NCI-H1436 (cell line): ENCODE measurements at places on chromosomes 16 and 17.

GRCh38 chr17:76446449-76447231, 6.3 kb downstream of the UBE2O start:
- DNase-seq, result no peak

DNA sequence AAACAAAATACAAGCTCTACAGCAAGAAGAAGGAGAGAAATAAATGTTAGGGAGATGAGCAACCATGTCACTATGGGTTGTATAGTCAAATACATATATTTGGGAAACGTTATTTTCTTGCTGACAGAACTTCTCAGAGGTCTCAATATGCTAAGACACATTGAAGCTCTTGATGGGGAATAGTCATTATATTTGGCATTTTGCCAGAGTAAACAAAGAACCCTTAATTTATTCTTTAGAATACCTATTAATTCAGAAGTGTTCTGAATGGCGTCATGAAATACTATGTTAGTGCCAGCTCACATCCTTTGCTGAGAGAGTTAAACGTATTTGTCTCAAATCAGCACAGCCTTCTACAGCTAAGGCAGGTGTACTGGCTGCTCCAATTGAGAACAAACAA, 458.9 kb downstream of the CDH13 start:
- no peak for DNase-seq

DNA sequence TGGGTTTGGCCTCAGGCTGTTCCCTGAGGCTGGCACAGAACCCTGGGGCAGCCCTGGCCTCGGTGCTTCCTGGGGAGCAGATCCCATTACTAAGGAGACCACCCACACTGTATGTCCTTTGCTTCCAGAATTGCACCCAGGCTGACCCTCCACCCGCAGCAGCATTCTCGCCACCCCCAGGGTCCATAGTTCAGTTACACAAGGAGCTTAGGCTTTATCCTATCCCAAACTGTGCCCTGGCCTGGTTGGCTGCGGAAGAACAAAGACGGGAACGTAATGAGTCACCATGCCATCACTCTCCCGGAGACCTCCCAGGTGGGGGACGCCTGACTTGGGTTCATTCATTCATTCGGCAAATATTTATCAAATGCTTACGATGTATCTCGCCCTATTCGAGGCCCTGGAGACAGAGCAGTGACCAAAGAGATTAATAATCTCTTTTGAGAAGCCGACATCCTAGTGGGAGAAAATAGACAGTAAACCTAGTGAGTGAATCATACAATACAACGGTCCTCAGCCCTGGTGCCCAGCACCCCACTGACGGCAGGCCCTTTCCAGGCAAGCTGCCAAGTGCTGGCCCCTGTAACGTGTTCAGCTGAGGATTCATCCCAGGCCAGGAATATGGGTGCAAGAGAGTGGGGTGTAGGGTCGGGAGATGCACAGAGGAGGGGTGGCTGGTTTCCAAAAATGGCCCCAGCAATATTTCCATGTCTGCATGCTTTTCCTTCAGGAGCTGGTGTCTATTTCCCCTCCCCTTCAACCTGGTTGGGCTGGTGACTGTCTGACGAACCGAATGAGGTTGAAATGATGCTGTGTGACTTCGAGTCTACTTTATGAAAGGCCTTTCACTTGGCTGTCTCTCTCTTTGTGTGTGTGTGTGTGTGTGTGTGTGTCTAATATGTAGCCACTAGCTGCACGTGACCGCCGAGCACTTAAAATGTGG, 134.2 kb downstream of the MGAT5B start:
- no peak for DNase-seq

DNA sequence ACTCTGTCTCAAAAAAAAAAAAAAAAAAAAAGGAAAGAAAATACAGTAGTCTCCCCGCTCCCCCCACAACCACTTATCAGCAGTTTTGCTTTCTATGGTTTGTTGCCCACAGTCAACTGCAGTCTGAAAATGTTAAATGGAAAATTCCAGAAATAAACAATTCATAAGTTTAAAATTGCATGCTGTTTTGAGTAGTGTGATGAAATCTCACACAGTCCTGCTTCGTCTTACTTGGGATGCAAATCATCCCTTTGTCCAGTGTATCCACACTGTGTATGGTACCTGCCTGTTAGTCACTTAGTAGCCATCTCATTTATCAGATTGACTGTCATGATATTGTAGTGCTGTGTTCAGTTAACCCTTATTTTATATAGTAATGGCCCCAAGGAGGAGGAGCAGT, 41.5 kb downstream of the NF1 start:
- no peak for DNase-seq

DNA sequence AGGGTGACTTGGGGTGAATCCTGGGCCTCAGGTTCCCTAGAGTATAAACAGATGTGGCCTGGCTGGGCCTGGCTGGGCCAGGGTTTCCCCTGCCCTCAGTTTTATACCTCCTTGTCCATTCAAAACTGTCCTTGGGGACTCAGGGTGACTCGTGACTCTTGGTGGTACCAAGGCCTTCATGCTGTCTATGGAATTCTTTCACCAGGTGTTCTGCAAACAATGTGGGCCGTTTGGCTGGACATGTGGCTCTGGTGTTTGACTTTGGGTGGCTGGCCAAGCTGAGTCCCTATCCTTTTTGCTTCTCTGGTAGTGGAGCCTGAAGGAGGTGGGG, 3.3 kb downstream of the GPT2 start:
- no peak for DNase-seq

DNA sequence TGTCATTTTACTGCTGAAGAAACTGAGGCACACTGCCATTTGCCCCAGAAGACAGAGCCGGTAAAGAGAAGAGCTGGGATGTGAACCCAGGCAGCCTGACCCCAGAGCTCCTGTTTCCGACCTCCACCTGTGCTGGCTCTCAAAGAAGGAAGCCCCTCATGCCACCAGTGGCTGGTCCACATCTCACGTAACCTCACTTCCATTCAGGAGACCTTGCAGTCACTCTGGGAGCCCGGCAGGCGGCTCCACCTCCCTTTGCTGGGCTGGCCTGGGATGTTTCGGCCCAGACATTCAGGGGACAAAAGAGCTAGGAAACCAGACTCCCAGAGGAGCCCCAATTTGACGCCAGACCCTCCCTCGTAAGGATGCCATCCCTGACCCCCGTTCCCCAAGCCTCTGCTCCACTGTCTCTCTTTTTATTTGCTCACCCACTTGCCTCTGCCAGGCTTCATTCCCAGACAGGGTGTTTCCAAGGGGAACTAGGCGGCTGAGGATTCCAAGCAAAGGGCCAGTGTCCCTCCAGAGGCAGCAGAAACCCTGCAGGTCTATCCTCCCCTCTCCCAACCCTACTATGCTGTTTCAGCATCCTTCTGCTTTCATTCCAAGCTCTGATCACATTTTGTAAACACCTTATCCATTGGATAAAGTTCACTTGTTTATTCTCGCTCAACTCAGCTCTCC, 2.8 kb downstream of the TAF1C start:
- no peak for DNase-seq

DNA sequence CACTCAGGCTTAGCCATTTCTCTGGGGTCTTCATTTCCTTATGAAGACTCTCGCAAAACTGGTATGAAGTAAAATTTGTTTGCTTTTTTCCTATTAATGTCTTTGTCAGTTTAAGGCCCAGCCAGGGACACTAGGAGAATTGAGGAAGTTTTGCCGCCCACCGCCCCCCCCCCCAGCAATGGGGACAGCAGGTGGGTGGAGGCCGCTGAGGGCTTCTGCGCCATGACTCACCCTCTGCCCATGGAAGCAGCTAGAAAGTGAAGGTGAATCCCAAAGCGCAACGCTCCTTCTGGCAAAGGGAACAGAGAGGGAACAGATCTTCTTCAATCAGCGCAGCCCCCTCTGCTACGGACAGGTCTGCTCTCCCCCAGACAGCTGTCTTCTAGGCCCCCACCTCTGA, 49.7 kb downstream of the MARF1 start:
- no peak for DNase-seq

DNA sequence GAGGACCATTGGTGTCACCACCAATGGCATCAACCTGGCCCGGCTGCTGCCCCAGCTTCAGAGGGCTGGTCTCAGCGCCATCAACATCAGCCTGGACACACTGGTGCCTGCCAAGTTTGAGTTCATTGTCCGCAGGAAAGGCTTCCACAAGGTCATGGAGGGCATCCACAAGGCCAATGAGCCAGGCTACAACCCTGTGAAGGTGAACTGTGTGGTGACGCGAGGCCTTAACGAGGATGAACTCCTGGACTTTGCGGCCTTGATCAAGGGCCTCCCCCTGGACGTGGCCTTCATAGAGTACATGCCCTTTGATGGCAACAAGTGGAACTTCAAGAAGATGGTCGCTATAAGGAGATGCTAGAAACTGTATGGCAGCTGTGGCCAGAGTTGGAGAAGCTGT, 111.9 kb upstream of the SIAH1 start:
- DNase-seq, result no peak

GRCh38 chr17:61221181-61221580, 178.5 kb upstream of the TBX2 start:
- DNase-seq, result no peak

DNA sequence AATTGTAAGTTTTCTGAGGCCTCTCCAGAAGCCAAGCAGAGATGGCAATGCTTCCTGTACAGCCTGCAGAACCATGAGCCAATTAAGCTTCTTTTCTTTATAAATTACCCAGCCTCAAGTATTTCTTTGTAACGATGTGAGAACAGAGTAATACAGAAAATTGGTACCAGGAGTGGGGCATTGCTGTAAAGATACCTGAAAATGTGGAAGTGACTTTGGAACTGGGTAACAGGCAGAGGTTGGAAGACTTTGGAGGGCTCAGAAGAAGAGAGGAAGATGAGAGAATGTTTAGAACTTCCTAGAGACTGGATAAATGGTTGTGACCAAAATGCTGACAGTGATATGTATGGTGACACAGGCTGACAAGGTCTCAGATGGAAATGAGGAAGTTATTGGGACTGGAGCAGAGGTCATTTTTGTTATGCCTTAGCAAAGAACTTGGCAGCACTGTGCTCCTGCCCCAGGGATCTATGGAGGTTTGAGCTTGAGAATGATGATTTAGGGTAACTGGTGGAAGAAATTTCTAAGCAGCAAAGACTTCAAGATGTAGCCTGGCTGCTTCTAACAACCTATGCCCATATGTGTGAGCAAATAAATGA, 23.1 kb downstream of the PRDM7 start:
- DNase-seq, result no peak

DNA sequence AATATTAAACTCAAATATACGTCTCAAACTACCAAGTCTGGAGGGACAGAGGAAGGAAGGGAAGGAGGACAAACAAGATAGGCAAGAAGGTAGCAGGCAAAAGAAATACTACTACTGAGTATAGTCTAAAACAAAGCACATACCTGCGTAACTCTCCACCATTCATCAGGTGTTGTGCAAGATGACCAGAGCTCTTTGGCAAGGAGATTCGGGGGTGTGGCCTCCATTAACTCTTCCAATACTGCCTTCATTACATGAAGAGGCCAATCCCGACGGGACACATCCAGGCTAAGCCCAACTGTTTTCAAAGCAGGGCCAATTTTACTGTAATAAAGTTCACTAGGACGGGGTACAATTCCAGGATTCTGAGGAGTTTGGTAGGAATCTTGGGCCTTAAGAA, 38.2 kb upstream of the ARL6IP1 start:
- no peak for DNase-seq

- DNase-seq, result no peak
Measured at GRCh38 chr17:13152501-13152900, 134.7 kb upstream of the ELAC2 start.

GRCh38 chr17:76568811-76569221, 16.8 kb downstream of the ST6GALNAC2 start:
- DNase-seq, result no peak

- no peak for DNase-seq
Measured at GRCh38 chr17:35188111-35188510, 6.1 kb downstream of the SLC35G3 start.

DNA sequence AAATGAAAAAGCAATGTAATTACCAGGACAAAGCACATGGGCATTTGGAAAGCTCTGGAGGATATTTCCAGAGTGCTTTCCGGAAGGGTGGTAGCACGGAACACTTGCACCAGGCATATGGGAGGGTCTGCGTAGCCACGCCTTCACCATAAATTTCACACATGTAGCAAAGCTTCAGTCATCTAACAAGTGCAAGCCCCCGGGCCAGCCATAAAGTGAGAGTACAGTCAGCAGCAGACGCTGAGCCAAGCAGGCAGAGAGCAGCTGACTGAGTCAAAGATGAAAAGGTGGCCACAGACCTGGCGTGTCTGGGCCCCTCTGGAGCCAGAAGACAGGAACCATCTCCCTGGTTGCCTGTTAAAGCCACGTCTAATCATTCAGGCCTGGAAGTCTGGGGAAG, 130.6 kb downstream of the SEC14L1 start:
- DNase-seq, result no peak

- no peak for DNase-seq
Measured at GRCh38 chr16:75224306-75225082, 5.7 kb downstream of the CTRB1 start.

DNA sequence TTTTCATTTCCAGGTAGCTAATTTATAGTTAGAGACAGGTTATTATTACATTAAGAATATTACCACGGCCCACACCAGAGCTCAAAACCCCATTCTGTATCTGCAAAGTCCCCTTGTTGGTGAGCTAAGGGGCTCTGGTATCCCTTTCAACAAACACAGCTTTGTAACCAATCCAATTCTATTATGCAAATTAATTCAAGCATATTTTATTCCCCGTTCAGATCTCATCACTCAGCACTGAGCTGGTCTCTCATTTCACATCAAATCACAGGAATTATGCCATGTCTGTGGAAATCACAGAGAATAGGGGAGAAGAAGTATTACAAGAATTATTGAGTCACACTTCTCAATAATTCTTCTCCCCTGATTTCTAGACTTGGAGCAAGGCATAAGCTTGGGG, 111.7 kb downstream of the CDH11 start:
- no peak for DNase-seq

GRCh38 chr16:21159281-21159951, 942 bp downstream of the LDAF1 start:
- no peak for DNase-seq

GRCh38 chr17:81794509-81794908, 9.4 kb upstream of the GCGR start:
- DNase-seq, result no peak

DNA sequence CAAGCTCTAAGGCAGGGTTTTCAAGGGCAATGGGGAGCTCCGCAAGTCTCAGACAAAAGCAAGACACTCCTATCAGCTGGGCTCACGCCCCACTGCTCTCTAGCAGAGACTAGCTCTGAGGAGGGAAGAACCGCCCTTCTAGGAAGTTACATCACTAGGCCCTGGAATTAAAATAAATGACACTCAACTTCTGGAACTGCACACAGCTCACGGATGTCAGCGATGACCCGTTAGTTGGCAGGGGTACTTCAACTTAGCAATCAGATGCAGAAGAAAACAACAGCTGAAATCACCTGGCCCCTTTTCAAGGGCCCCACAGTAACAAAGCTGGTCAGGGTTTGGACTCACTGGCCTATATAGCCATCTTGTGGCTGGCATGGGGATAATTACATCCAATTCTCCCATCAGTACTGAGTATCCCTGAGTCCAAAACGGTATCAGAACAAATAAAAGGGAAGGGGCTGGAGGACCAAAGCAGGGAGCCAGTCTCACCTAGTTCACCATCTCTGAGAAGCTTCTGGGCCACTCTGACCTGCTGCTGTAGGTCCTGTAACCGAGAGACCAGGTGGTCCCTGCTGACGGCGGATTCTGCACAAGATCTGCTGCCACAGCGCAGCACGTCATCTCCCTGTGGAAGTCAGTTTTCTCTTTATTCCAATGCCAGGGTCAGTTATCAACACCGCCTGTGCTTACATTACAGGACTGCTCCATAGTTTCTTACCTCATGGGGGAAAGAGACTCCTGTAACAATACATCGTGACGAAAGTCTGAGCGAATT, 22.2 kb downstream of the SERPINF1 start:
- DNase-seq, result no peak

GRCh38 chr16:71172481-71173207, 57.9 kb downstream of the HYDIN start:
- DNase-seq, result no peak

GRCh38 chr17:78358538-78359320, 1.1 kb downstream of the SOCS3 start:
- no peak for DNase-seq
